ENCODE measurements at places on chromosomes 1 and 21.

DNA sequence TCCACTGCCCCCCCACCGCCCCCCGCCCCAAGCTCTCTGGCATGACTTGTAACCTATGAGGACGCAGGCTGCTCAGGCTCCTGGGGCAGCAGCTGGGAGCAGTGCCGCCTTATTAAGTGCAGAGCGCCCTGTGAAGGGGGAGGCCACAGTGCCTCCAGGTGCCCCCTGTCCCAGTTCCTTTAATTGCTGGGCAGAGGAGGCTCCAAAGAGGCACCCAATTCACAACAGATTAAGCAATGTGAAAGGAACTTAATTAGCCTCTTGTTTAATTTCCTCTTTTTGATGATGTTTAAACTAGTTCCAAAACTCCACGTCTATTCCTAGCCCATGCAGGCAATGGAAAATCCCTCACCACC is 3.0 kb downstream of the RXFP4 start:
- no peak for DNase-seq

DNA sequence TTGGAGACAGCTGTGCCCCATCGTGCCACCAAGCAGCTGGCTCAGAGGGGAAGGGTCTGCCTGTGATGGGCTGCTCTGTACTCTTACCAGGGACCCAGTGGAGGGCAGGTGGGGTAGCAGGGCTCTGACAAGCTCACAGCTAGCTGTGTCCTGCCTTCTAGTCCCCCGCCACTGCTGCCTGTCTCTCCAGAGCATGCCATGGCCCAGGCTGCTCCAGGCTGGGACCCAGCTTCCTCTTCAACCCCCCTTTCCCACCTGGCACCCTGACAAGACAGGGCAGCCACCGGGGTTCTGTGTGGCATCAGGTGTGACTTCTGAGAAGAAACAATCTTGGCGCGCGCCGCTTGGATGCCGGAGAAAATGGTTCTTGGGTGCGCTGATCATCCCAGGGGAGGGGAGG is 92.3 kb upstream of the ACTL8 start:
- DNase-seq: no peak

- no peak for DNase-seq
These were observed 573.5 kb downstream of the SMYD3 start for GRCh38 chr1:245933431-245934045.

DNA sequence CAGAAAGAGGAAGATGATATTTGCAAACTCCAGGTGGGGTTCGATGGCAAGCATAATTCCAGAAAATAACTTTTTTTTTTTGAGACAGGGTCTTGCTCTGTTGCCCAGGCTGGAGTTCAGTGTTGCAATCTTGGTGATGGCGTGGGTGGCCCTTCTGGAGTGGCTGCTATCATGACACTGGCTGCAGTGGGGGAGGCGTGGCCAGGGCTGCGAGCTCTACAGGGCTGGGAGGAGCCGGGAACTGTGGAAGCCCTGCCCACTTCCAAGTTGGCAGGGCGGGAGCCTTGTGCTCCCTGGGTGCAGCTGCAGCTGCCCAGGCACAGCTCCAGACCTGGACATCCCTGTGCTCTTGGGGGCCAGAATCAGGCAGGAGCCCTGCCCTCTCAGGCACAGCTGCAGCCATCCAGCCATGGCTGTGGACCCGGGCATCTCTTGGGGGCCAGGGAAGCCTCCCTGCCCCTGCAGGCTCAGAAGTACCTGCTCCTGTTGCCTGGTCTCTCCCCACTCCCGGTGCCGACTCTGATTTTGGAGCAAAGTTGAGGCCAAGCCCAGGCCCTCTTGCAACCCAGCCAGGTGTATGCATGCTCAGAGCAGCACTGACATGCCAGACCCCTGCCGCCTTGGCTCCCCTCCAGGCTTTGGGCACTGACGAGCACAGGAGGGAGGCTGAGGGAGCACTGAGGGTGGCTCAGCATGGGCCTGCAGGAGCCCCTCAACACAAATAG is 7.2 kb upstream of the BCL10 start:
- DNase-seq: no peak

DNA sequence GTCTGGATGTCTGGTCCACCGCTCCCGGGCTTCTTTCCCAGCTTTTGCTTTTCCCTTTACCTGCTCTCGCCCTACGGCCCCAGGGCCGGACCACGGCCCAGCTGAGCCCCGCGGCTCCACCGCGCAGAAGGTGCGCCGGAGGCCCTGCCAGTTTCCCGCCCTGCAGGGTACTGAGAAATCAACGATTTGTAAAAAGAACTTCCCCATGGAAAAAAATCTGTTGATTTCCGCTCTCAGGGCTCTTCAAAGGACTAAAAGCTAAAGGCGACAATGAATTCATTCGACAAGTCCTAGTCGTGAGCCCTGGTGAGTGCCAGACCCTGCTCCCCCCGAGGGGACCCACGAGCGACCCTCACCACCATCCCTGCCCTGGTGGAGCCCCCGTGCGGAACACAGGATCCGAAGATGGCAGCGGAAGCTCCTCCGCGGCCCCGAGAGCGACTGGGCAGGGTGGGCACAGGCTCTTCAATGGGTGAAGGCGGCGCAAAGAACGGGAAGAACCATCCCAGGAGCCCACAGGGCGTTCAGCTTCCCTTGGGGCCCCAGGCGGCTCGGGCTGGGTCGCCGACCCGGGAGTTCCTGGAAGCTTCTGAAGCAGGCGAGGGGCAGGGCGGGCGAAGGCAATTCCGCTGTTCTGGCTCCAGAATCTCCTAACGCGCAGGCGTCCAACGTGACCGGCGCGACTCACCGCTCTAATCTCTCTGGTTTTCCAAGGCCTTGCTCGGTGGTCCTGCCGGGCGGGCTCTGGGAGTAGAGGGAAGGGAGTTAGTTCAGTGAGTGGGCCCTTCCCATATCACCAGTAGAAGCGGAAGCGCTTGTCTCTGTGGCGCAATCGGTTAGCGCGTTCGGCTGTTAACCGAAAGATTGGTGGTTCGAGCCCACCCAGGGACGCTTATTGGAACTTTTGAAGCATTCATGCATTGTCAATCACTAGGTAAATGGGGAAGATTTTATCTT is 6.6 kb upstream of the RNU1-2 start:
- DNase-seq: no peak

DNA sequence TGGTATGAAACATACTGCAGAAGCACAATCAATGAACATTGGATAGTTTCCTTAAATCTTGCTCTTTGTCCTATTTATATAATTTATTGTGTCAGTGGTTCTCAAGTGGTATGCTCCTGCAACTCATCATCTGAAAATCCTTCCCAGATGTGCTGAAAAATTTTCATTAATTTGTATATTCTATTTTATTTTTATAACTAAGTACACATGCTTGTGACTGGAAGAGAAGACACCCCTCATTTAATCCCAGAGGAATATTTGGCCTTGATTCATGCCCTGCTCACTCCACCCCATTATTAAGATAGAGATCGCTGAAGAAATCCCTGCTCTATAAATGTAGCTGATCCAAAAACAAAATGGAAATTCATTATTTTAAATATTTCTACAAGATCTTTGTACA is 870.5 kb upstream of the CXADR start:
- peak; percentile 14 for DNase-seq

- no peak for DNase-seq
These were observed 38.6 kb downstream of the CAPN2 start for GRCh38 chr1:223750730-223751570.

DNA sequence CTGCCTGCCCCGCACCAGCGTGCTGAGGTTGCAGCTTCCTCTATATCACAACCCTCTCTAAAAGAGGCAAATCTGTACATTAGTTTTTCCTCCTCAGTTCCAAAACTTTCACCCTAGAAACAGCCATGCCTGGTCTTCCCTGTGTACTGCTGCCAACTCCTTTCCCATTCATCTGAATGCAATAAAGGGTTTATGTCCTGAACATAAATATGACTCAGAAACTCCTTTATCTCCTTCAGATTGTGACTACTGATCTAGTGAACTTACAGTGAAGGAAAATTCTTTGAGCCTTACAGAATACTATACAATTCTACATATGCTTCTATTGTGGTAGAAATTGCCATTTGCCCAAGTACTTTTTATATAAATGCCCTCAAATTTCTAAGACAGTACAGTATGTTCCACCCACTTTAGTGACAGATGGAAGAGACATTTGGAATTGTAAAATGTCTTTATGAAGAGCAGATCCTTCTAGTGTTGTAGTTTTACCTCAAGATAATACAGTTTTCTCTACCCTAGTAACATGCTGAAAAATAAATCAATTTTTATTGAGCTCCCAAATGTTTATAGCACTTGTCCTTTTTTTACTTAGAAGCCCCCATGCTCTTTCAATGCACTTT is 345.1 kb upstream of the SNX7 start:
- no peak for DNase-seq

DNA sequence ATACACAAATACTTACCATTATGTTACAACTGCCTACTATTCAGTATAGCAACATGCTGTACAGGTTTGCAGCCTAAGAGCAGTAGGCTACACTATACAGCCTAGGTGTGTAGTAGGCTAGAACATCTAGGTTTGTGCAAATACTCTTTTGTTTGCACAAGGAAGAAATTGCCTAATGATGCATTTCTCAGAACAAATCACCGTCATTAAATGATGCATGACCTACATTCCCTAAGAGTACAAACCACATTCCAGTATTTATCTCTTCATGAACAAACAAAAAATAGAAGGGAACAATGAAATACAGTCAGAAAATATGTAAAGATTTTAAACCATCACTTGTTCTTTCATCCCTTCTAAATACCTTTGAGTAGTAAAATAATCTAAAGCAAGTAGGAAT is 109.7 kb upstream of the HP1BP3 start:
- DNase-seq: no peak

GRCh38 chr21:36504067-36505058 is 24.4 kb upstream of the CLDN14 start:
- peak; percentile 29 for DNase-seq

DNA sequence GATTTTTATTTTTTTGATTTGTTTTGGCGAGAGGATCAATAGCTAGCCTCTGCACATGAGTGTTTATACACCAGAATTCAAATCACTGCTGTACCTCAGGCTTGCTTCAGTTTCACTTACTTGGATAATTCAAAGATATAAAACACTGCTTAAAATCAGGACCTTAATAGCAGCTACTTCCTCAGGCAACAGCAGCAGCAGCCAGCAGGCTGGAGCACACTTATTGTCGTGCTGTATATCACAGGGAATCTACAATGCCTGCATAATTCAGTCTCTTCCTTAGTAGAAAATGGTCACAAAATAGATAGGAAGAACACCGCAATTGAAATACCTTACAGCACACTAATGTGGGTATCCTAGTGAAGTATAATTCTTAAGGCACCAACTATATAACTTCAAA is 497.3 kb downstream of the NEGR1 start:
- peak; percentile 25 for DNase-seq

GRCh38 chr1:41539418-41539805 is 54.9 kb upstream of the EDN2 start:
- DNase-seq: no peak

GRCh38 chr1:49045371-49045770 is 268.7 kb upstream of the BEND5 start:
- DNase-seq: no peak

DNA sequence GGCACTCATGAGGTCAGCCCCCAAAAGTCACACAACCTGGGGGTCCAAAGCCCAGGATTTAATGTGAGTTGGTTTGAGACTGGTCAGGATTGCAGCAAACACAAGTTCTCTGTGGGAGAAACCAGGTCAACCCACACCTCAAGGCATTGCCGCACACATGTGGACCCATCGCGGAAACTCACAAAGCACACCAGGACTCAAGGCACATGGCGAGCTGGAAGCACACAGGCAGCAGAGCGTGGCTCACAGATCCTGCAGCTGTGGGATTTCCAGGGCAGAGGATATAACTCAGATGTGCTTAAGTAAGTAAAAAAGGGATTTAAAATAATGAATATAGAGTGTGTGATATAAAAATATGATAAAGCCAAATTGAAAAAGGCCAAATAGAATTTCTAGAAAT is 51.6 kb upstream of the ADARB1 start:
- DNase-seq: no peak

- DNase-seq: no peak
These were observed 242.4 kb downstream of the PLPP3 start for GRCh38 chr1:56336982-56337381.

DNA sequence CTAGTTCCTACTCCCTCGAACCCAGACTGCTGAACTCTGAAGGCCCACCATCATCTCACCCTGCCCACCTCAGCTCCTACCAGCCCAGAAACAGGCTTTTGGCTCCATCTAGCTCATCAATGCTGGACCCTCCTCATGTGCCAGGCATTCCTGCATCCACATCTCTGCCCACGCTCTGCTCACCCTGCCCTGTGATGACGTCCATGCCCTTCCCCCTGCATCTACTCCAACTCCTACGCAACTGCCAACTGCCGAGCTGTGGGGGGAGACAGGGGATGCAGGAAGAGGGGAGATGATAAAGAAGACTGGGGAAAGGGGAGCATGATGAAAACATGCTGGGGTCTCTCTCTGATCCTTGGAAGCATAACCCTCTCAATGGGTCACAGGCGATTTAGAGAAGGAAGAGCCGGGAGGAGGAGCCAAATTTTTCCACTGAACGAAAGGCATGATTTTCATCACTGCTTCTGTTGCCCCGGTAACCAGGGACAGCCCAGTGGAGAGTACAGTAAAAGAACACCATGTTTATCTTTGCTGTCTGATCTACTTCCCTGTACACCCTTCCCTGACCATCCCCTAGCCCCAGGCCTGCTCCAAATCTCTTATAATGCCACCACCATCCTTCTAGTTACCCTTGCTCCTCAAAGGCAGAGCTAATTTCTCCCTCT is 44.3 kb downstream of the CD34 start:
- no peak for DNase-seq

DNA sequence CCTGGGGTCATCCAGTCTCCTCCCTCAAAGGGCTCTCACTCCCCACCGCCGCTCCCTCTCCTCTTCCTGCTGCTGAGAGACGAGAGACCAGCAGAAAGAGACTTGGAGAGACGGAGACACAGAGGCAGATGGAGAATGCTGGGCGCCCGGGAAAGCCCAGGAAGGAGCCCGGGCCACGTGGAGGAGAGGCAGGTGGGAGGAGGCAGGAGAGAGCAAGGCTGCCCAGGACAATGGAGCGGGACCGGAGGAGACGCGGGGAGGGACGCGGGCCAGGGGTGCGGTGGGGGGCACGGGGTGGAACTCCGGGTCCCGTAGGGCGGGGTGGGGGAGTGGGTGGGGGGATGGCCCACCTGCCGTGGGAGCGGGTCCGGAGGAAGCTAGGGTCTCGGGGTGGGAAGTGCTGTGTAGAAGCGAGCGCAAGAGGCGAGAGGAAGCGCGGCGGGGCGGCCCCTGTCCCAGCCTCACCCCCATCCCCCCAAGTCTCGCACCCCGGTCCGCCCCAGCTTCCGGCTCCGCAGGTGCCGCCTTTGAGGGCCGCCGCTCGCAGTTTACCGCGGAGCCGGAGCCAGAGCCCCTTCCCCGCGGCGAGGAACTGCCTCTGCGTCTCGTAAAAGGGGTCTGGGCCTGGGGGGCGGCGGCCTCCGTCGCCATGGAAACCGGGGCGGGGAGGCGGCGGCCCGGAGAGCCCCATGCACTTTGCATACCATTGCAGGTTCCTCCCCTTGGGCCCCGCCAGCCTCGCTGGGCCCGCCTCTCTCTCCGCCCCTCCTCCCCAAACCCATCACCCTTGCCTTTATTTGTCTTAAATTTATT is 11.7 kb upstream of the EPHA2 start:
- no peak for DNase-seq
